ENCODE measurements at places on chromosomes 7 and 10. TPM values are rescaled to one million over a fixed set of nuclear protein-coding genes. Genes with fewer than 3 reads are reported as not detected.

Gene PKD1L1
- polyA plus RNA-seq, result 0.21 TPM

Gene PRPS1L1
- polyA plus RNA-seq, result not detected

Gene AUTS2
- 51.6 TPM for polyA plus RNA-seq

Gene OPALIN
- not detected for polyA plus RNA-seq

Gene TAC1
- 0.60 TPM for polyA plus RNA-seq

Gene SLC13A4
- polyA plus RNA-seq, result 1.4 TPM

Gene NODAL
- polyA plus RNA-seq, result 0.26 TPM

DNA sequence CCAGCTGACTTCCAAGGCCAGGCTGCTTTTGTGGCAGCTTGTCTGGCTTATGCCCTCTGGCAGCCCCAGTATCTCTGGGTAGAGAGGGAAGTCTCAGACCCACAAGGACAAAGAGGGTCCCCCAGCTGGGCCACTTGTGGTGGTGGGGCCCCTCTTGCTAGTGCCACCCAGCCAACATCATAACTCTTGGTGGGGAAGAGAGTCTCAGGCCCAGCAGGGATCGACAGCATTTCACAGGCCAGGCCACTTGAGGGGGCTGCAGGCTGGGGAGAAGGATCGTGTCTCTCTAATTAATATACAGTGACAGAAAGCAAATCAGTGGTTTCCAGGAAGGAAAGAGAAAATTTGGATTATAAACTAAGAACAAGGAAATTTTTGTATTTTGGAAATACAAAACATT, 76.0 kb downstream of the TYW1B start:
- no peak for DNase-seq

GRCh38 chr7:134126966-134127848, at the start of gene LRGUK:
Gene LRGUK (plus strand): TSS chr7:134127340. CDS start chr7:134127368, 28 bp downstream.
- peak; percentile 74 for DNase-seq

DNA sequence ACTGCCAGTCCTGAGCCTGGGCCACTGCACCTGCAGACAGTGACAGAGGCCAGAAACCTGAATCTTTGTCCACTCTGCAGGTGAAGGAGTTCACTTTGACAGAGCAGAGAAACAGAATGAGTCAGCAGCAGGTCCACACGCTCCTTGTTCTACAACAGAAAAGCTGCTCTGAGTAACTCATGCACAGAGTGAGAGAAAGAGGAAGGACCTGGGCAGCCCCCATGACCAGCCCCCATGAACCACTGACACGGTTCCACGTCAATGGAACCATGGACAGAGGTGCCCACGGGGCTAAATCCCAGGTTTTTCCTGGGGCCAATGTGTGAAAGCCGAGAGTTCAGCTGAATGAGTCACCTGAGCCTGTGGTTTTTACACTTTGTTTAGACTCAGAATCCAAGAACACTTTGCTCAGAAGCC, 40.8 kb upstream of the CTBP2 start:
- no peak for DNase-seq

- no peak for DNase-seq
Measured at GRCh38 chr10:96374639-96374984, 15.8 kb upstream of the OPALIN start.

DNA sequence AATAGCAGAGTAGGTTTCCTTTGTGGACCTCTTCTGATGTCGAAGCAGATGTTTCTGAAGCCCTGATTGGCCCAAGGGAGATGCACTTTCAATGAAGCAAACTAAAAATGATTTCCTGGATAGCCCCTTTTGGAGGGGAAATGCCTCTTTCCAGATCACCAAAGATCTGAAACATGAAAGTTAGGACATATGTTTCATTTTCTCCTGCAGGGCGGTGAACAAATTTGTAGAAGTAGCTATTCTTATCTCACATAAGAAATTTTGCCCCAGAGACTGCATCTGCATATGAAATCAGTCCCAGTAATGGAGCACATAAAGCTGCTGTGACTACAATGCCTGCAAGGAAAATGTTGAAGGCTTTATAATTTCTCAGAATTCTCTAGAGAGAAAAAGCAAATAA, 56.0 kb downstream of the THSD7A start:
- no peak for DNase-seq

DNA sequence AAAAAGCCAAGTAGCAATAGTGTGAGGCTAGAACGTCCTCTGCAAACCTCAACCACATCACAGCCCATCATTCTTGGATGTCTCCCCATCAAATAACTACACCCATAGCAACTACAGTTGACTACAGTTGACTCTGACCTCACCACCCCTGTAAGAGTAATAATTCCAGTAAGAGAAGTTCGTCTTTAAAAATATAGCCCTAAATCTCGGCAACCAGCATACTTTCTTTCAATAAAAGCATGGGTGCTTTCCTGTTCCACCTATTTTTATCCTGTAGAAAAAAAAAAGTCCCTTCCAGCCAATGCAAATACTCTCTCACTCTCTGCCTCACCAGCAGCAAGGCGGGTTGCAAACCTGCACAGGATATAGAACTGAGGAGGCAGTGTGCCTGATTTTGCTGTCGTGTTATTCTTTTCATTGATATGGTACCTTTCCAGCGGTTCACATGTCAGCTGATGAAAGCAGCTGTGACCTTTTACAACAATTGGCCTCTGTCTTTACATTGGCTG, 187.5 kb upstream of the NFE2L3 start:
- no peak for DNase-seq

GRCh38 chr10:42111076-42111475, 527.3 kb downstream of the ZNF33B start:
- no peak for DNase-seq

GRCh38 chr10:110944792-110945396, 25.5 kb downstream of the SHOC2 start:
- DNase-seq, result no peak

DNA sequence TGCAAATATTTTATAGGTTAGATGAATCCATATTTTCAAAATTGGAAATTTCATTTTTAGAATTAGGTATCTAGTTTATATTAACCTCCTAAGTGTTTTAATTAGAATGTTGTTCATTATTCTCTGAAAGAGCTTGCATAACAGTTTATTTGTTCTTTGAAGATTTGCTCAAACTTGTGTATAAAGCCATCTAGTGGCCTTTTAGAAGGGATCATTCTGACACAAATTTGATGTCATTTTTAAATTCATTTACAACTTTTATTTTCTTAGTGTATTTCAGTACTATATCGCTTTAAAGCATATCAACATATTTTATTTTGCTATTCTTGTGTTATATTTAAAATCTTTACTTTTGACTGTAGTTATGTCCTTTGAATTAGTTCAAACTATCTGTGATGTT, 527.0 kb upstream of the NRG3 start:
- no peak for DNase-seq

GRCh38 chr10:89664203-89664602, 19.2 kb upstream of the PANK1 start:
- no peak for DNase-seq

GRCh38 chr7:80264769-80265495, 130.3 kb downstream of the GNAI1 start:
- DNase-seq, result no peak

GRCh38 chr7:128045766-128046165, 14.5 kb upstream of the LRRC4 start:
- no peak for DNase-seq

DNA sequence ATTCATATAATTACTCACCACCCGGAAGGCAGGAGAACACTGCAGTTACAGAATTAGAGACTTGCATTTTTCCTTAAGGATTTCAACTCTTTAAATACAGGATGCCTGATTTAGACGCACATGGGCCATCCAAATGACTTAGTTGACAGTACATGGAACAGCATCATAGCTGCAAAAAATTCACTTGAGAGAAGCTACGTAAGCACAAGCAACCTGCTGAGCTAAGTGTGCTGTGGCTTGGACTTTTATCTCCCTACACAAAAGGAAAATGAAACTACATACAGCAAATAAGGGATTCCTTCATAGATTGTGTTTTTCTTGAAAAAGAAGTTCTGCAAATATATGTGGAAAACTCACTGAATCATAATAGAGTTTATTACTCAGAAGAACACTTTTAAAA, 152.6 kb downstream of the POU6F2 start:
- DNase-seq, result no peak

DNA sequence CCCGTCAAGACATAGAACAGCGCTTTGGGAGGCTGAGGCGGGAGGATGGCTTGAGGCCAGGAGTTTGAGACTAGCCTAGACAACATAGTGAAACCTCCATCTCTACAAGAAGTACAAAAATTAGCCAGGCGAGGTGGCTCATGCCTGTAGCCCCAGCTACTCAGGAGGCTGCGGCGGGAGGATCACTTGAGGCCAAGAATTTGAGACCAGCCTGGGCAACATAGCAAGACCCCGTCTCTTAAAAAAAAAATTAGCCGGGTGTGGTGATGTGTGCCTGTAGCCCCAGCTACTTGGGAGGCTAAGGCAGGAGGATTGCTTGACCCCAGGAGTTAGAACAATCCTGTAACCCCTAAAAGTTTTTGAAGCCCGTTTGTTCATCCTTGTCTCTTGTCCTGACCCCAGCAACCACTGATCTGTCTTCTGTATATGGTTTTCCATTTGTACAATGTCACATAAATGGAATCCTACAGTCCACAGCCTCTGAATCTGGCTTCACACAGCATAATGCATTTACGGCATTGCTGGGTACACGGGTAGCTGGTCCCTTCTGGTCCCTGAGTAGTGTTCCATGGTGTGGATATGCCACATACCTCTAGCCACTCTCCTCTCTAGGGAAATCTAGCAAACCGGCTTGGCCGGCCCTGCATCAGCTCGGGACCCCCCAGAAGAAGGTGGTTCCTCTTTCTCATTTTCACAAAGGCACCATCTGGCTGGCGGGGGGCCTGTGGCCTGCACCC, 8.4 kb downstream of the GTF2IRD1 start:
- no peak for DNase-seq

GRCh38 chr10:48417374-48417773, 110.9 kb downstream of the MAPK8 start:
- no peak for DNase-seq
